Lower leg skin (tissue), 4 donors: ENCODE measurements at places on chromosomes 4 and X. TPM values are rescaled to one million over a fixed set of nuclear protein-coding genes. Genes with fewer than 3 reads are reported as not detected.

The WNK3 gene
- total RNA-seq: 0.49 TPM

GRCh38 chrX:53481816-53482465, 47.8 kb upstream of the HSD17B10 start:
- DNase-seq: no peak

DNA sequence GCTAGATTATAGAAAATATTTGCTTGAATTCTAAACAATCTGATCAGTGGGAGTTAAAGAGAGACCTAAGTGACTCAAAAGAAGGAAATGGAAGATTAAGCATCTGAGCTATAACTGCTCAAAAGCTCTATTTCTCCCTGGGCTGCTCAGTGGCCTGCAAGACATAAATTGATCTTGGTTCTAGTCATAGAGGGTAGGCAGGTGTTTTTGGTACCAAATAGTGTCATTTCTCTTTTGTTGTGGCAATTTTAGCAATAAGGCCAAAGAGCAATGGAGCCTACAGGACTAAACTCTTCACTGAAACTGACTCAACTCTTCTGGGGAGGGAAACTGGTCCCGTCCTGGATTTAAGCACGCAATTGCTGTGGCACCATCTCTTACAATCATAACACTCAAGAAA, 33.9 kb upstream of the BMP2K start:
- DNase-seq: no peak

- DNase-seq: no peak
These were observed 61.0 kb downstream of the HPRT1 start for GRCh38 chrX:134520860-134521390.

GRCh38 chr4:55312489-55313101, 33.4 kb upstream of the SRD5A3 start:
- DNase-seq: peak; percentile 85

- DNase-seq: no peak
These were observed 95.2 kb downstream of the RPA4 start for GRCh38 chrX:96978906-96979305.

The XKRX gene
- total RNA-seq: 37.9 TPM

DNA sequence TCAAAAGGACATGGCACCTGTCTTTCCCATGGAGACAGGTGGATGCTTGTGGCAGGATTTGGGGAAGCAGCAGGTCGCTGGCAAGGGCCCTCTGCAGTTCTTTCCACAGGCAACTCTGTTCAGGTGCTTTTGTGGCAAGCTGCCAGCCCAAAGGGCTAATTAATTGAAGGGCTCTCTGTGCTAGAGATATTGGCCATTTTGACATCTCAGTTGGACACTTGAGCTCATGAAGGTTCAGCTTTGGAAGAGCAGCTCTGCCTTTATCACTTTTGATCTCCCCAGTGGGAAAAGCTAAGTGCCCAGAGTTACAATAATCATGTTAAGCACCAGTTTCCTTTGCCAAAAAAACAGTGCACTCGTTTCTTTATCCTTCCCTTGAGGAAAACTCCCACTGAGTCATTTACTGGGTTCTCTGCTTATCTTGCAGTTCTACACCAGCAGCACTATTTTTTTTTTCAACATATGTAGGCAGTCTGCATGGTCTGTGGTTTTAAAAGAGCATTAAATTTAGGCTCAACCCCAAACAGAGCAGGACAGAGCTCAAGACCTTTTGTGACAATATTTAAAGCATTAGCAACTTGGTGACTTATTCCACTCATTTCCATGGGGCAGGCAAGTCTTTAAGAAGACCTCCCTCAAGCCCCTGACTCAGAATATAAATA, 336.4 kb upstream of the RASGEF1B start:
- no peak for DNase-seq

The FRMD7 gene
- total RNA-seq: 0.13 TPM

The NUDT11 gene
- total RNA-seq: 2.4 TPM

The MAGEA2 gene
- total RNA-seq: not detected

The CHRDL1 gene
- total RNA-seq: 6.9 TPM

DNA sequence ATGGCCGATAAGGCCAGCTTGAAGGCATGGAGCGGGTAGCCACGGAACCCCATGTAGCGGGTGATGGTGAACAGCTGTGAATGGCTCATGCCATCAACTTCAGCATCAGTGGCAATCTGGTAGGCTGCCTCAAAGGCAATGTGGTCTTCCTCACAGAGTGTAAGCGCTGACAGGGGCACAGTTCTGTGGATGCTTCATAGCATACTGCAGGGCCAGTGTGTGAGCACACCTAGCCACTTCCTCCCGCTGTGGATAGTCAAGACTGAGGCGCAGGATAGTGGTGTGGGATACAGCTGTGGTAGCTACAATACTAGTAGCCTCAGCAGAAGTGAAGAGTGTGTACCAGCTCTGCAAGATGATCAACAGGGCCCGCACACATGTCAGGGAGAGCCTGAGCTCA, 40.5 kb downstream of the C4orf33 start:
- no peak for DNase-seq

DNA sequence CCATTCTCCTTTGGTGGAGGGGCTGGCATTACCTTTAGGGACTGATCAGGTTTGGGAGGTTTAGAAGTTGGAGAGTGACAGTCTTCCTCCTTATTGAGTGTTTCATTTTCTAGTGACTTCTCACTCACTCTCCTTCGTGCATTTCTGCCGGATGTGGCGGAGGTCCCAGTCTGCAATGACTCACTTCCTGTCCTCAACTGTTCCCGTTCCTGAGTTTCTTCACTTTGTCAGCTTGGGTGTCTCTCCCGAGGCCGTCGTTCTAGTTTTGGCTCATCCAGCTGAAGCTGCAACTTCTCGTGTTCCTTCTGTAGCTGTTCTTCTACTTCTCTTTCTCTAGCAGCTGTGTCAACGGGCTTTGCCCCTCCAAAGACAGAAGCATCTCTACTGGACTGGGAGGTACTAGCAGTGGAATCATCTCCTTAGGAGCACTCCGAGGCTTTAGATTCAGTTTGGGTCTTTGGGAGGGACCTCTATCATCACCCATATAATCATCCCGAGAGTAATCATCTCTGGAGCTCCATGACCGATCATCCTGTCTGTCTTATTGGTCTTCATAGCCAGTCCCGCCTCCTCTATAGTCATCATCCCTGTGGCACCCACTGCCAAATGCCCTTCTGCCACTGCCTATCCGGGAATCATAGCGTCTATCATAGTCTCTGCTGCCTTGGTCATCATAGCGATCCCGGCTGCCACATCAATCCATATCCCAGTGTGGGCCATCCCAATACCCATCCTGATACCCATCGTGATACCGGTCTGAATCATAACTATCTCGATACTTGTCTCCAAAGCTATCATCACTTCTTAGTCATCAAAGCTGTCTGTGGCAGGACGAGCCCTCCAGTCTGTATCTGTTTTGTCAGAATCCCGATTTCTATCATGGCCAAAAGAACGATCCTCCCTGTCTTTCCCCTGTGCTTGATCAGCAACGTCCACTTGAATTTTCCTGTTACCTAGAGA, 35.3 kb upstream of the VSIG4 start:
- peak; percentile 24 for DNase-seq

DNA sequence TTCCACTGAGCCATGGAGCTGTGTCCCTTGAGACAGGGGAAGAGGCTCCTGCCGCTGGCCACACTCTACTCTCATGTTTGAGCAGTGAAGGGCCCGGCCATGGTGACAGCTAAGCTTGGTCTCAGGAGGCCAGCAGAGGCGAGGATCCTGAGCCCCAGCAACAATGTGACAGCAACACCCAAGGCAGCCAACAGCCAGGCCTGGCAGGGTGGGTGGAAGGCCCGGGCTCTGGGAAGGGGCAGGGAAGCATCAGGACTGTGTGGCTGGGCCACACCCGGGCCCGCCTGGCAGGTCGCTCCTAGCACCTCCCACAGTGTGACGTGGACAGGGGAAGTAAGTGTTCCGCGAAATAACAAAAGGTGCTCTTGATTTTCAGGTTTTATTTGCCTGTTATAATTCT, 24.8 kb downstream of the L1CAM start:
- DNase-seq: no peak

The TMPRSS11B gene
- total RNA-seq: not detected

The TET2 gene
- total RNA-seq: 33.5 TPM

GRCh38 chr4:16682975-16683374, 215.5 kb downstream of the LDB2 start:
- DNase-seq: no peak

GRCh38 chrX:14386981-14387380, 142.4 kb upstream of the GLRA2 start:
- no peak for DNase-seq

DNA sequence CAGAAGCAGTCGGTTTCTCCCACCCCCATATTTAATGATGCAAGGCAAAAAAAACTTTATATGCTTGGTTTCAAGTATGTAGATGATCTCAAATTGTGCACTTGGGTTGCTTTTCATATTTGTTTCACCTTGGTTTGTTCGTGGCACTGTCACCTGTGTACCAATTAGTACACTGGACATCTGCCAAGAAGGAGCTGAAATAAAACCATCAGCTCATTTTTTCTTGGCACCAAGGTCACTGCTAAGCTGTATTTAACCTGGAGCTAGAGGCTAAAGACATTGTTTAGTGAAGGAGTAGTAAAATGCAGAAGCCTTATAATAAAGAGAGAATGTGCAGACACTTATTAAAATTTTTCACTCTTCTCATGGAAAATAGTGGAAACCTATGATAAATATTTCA, 430.8 kb downstream of the ARHGAP24 start:
- no peak for DNase-seq

- peak; percentile 30 for DNase-seq
These were observed at the start of gene NSUN7 for GRCh38 chr4:40749717-40750460. NSUN7 (plus strand) TSS chr4:40749955; CDS start chr4:40750694, 739 bp downstream.

GRCh38 chr4:159075531-159075932, 27.3 kb upstream of the RAPGEF2 start:
- DNase-seq: no peak

The DIPK2B gene
- total RNA-seq: 10.9 TPM

The CHIC1 gene
- 8.0 TPM for total RNA-seq

- DNase-seq: no peak
These were observed 1934.2 kb upstream of the IGFBP7 start for GRCh38 chr4:59044286-59044900.

DNA sequence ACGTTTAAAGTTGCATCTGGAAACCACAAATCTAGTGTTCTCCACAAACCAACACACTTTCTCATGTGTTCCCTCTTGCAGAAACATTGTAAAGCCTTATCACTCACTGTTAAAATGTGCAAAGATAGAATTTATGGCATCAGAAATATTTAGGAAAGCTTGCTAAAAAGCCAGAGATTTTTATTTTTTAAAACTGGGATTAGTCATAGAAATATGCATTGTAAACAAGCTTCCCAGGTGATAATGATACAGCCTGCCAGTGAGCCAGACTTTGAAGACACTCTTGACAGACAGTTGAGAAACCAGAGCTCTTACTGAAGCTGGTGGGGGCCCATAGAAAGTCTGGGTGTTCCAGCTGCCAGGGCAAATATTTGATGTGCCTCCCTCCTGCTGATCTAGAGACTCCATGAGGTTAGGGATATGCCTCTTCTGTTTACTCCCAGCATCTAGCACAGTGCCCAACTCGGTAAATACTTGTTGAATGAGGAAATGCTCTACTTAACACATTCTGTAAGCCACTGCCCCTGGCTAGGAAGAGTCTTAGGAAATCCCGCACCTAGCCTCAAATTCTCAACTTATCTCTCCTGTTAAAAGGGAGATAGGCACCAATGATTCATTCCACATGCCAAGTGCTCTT, 179.0 kb upstream of the RASGEF1B start:
- no peak for DNase-seq
